Tibial artery (tissue), 4 donors: ENCODE measurements at places on chromosomes 12 and 14.

DNA sequence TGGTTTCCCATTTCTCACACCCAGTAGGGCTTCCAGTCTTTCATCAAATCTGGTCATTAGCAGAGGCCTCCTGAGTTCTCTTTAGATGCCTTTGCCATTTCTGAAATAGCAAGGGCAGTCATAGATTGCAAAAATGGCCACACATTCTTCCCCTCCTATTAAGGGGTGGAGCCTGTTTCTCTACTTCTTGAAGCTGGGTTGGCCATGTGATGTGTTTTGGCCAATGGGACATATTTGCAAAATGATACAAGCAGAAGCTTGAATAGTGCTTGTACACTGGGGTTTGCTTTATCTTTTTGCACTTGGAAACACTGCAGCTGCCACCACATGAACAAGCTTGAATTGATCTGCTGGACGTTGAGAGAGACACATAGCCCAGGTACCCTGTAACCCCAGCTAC, 109.3 kb downstream of the VRK1 start:
- no peak for DNase-seq

DNA sequence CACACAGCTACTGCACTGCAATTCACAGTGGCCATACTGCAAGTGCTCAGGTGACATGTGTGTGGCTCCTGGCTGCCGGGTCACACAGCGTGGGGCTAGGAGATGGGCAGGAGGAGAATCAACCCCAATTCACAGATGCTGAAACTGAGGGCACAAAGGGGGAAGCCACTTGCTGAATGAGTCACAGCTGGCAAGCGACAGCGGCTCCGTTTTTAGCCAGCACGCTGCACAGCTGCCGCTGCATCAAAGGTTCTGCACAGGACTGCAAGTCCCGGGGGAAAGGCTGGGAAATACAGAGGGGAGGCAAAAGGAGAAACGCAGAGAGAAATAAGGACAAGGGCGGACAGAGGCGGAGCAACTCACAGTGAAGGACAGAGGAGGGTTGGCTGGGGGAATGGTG, 57.9 kb downstream of the KDM2B start:
- no peak for DNase-seq

DNA sequence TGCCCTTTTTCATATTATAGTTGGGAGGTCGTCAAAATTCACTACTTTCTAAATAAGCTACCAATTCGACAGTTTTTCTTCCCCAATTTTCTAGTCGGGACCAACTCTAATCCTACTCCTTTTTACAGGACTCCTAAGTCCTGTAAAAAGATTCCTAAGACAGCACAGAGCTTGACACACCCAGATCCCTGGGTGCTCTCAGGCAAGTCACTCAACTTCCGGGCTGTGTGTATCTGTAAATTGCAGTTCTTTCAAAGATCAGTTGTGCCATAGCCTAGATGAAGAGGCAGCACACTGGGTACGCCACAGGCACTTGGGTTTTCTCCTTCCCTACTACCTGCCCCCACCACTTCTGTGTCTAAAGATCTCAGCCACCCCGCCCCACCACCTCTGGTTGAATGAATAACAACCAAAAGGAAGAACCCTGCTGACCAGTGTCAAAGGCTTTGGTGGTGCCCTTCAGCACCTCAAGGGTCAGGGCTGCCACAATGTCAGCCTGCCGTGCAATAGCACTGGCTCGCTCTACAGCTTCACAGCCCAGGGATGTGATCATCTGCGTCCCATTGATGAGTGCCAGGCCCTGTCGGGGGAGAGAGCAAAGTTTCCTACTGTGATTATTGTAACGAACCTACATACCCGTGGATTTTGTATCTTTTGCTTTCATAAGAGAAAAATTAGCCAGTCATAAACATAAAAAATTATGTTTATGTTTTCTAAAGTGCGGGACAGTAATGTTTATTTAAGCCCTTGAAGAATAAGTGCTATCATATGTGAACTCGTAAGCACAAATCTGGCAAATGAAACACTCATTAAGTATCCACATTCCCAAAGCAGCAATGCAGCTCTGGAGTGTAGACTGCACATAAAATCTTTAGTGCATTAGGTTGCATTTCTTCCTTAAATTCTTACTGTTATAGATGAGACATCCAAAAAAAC, 9.2 kb downstream of the HAL start:
- DNase-seq, result no peak

- no peak for DNase-seq
These were observed at the start of gene SLC17A8 for GRCh38 chr12:100356644-100357223. TSS of gene SLC17A8 (plus strand) at chr12:100357074. CDS start at chr12:100357392, 318 bp downstream.

DNA sequence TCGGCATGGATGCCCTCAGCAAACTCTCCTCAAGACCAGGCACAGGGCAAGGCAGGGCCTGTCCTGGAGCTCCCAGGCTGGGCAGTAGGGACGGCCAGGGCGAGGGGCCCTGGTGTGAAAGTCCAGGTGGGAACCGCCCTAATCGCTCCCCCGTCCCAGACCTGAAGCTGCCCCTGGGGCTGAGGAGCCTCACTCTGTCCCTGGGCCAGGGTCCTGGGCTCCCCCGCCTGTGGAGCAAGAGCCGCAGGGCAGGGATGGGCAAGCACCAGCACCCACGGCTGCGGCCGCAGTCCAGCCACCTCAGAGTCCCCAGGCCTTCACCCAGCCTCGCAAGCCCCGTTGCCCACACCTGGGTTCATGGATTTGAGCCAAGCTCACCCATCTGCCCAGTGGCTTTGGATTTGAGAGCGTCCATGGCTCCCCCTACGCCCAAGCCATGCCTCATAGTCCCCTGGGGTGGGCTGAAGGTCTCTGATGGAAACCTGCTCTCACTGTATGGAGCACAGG, 102.4 kb upstream of the C14orf180 start:
- DNase-seq, result no peak

GRCh38 chr12:105814283-105814682, 324.5 kb downstream of the NUAK1 start:
- DNase-seq, result no peak

DNA sequence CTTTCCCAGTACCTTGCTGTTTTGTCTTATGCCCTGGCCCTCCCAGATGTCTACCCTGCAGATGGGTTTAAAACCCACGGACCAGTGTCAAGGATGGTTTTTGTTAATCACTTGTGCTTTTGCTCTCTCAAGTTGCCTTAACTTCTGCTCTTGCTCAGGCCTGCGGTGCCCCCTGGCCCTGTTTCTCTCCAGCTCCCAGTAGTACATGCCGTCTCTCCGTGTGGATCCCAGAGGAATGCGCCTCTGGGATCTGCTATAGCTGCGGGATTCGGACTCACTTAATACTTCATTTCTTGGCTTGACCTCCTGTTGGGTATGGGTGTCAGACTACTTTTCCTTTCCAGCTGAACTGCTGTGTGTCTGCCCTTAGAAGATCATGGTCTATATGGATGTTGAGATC, 14.5 kb downstream of the PLEKHG3 start:
- DNase-seq, result peak; percentile 79

- no peak for DNase-seq
These were observed 6.7 kb downstream of the SLC2A3 start for GRCh38 chr12:7929083-7929792.

DNA sequence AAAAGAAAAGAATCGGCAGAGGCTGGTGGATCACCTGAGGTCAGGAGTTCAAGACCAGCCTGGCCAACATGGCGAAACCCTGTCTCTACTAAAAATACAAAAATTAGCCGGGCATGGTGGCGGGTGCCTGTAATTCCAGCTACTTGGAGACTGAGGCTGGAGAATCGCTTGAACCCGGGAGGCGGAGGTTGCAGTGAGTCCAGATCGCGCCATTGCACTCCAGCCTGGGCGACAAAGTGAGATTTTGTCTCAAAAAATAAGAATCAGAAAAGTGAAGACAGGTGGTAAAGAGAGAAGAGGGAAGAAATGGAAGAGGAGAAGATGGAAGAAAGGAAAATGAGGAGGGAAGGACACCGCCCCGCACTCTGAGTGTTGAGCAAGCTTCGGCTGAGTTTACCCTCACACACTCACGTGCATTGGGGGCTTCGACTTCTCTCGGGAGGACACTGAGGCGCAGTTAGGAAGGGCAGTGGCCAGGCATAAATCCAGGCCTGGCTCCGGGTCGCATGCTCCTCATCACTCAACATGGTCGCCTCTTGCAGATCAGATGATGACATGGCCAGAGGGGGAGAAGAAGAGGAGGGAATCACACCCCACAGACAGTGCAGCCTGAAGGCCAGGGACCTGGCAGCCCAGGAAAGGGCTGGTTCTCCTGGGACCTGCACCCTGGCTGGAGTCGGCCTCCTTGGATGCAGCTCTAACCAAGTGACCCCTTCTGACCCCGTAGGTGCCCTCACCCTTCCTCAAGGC, 61.1 kb downstream of the PRMT8 start:
- no peak for DNase-seq

- DNase-seq, result no peak
These were observed 27.5 kb upstream of the DENND5B start for GRCh38 chr12:31618228-31619025.

- peak; percentile 39 for DNase-seq
These were observed 1.0 kb downstream of the INSM2 start for GRCh38 chr14:35534873-35535482.

DNA sequence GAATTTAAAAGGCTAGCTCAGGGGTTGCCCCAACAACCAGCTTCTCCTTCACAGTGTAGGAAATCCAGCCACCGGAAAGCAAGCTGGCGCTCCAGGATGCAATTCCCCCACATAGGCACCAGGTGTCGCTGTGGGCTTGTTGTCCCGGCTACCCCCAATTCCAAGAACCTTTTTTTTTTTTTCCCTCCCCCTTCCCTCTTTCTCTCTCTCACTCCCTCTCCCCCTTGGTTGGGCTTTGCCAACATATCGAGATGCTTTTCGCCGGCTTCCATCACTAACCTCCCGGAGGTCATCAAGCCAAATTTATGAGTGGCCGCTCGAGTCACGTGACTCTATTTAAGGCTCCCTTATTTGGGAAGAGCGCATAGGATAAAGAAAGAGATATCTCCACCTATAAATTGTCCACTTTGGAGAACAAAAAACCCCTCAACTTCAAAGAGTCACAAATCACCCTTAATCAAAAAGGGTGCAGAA, at the start of gene HOXC5:
HOXC5 (plus strand) TSS at position 424 of the 474 bp plus-strand sequence. CDS start 73 bp downstream, outside the sequence.
- peak; percentile 65 for DNase-seq

GRCh38 chr12:71752891-71753290, 1.8 kb upstream of the RAB21 start:
- no peak for DNase-seq

- DNase-seq, result no peak
These were observed 17.2 kb downstream of the PTGES3 start for GRCh38 chr12:56670836-56671235.

- no peak for DNase-seq
These were observed 433.2 kb downstream of the PDZRN4 start for GRCh38 chr12:41621291-41621690.

- DNase-seq, result no peak
These were observed 27.2 kb downstream of the KLC1 start for GRCh38 chr14:103656031-103656755.

- DNase-seq, result no peak
These were observed 26.3 kb downstream of the CMA1 start for GRCh38 chr14:24481622-24482324.

DNA sequence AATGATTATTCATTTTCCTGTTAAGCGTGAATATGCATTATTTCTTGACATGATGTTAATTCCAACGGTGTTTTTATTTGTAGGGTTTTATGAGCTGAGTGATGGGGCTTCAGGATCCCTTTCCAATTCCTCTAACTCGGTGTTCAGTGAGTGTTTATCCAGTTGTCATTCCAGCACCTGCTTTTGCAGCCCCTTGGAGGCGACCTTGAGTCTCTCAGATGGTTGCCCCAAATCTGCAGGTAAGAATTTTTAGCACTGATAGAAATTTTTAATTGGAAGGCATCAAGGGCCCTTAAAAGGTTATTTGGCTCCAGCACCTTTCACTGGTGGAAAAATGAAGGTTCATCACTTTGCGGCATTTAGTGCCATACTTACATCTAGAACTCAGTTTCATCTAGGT, 3.7 kb downstream of the DACT1 start:
- no peak for DNase-seq

DNA sequence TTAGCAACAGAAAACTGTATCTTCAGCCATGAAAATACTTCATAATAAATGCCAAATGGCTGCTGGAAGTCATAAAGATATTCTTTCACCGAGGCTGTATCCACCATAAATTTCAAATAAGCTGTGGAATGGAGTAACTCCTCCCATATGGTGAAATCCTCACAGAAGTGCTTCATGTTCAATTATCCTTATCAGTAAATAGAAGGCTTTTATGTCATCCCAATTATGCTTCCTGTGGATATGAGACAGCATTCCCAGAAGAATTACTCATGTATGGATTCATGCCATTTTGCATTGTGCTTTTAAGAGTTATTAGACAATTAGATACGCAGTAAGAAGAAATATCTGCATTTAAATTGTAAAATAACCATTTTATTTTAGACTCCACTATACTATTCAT, 99.0 kb downstream of the RTN1 start:
- no peak for DNase-seq

DNA sequence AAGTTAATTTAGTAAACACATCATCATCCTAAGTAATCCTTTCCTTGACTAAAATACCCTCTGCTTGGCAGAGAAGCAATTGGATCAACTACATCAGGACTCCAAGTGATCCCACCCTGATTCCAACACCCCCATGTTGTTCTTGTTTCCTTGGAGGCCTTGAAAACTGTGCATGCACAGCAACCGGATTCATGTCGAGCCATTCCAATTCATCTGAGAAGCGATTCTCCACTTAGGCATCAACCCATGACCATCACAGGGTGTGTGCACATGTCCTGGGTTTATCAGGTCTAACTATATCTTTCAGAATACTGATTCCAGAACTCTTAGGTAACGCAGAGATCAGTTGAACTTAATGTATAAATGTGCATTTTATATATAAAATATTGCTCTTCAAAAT, 163.0 kb downstream of the NAV3 start:
- DNase-seq, result no peak

- no peak for DNase-seq
These were observed 25.9 kb upstream of the DHRS2 start for GRCh38 chr14:23610090-23610814.

DNA sequence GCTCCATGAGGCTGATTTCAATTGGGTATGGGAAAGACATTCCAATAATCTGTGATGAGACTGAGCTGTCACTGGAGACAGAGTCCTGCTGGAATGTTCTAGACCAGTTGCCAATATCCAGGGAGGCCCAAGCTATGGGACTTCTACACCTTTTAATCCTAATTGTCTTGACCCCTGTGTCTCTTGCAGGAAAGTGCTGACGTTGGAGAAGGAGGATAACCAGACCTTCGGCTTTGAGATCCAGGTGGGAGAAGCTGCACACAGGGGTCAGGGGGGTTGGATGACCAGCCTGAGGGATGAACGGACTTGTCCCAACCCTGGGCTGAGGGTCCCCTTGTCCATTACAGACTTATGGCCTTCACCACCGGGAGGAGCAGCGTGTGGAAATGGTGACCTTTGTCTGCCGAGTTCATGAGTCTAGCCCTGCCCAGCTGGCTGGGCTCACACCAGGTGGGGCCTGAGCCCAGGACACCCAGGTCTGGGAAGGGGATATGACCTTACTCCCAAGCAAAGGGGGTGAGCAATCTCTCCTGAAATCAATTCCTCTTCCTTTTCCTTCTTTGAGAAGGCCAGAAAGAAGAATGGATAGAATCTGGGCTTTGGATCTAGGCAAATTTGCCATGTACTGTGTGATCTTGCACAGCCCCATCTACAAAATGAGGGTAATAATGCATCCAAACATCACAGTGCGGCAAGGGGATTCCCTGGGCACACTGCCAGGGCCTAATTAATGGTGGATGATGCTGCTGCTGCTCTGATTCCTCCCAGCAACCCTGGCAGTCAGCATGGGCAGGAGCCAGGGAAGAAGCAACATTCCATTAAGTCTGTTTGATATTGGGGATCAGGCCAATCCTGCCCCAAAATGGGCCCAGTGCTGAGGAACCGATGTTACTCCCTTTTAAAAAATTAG, 4.2 kb downstream of the TAMALIN start:
- no peak for DNase-seq
